Fibroblast of mammary gland (primary cell): ENCODE measurements at places on chromosomes 3 and 15.

- DNase-seq: no peak
Observed at GRCh38 chr3:168093229-168093628, 2.5 kb downstream of the GOLIM4 start.

DNA sequence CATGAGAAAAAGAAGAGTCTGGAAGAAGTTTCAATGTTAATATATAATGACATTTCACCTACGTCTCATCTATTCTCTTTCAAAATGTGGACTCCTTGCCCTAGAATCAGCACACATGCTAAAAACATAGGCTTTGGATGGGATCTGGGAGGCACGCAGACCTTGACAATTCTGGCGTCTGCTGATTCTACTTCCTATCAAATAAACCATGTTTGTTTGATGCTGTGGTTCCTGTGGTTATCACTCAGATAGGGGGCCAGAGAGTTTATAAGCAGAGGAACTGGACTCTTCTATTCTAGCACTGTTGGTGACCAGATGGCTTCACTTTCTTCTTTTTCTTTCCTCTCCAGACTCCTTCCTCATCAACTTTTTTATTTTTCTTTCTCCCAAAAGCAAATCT is 336.8 kb downstream of the DIPK2A start:
- DNase-seq: no peak

- no peak for DNase-seq
Observed at GRCh38 chr15:70029297-70029701, 68.4 kb downstream of the TLE3 start.

GRCh38 chr15:67784856-67785430 is 40.4 kb upstream of the SKOR1 start:
- no peak for DNase-seq

DNA sequence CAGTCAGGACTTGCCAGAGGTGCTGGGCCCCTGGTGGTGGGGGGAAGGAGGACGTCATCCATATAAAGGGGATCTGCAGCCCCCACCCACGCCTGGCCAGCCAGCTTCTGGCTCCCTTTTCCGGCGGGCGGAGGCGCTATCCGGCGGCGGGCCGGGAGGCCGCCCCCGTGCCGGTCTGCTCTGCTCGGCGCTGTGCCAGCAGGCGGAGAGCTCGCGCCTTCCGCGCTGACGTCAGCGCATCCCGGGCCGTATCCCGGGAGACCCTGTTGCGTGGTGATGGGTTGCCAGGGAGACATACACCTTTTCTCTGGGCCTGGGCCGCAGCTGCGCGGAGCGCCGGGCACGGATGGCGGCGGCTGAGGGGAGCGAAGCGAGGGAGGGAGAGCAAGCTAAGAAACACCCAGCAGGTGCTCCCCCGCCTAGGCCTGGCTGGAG is 1.1 kb downstream of the FAM131A start:
- peak; percentile 91 for DNase-seq

DNA sequence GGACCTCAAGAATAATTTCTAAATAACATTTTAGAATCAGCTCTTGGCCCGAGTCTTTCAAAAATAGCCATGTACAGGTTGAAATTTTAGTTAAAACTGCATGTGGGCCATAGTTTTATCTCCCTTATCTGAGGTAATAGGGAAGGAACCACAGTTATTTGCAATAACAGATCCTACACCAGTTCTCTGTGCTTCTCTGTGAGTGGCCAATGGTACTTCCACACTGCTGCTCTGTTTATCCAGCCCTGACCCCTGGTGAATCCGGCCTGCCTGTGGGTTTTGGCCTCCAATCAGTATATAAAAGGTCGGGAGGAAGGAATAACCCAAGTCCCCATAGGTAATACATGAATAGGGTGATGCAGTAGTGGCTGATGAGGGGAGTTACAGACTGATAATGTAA is 48.0 kb upstream of the TNIK start:
- no peak for DNase-seq

- DNase-seq: peak; percentile 56
Observed at GRCh38 chr3:185332026-185332735, 30.8 kb upstream of the MAP3K13 start.

DNA sequence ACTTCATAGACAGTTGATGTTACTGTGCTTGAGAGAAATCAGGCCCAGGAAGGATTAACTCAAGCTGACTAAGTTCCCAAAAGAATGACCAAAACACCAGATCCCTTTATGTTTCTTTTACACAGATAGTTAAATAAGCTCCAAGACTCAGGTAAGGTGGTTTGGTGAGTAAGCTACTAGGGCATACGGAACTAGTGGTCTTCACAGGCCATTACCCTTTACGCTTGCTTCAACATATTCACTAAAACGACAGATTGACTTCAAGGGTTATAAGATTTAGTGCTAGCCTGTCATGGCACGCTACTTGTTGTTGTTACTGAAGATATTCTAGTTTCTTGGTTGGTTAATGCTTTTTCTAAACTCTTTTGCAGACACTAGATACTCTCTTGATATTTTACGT is 369.3 kb downstream of the LPP start:
- DNase-seq: no peak

DNA sequence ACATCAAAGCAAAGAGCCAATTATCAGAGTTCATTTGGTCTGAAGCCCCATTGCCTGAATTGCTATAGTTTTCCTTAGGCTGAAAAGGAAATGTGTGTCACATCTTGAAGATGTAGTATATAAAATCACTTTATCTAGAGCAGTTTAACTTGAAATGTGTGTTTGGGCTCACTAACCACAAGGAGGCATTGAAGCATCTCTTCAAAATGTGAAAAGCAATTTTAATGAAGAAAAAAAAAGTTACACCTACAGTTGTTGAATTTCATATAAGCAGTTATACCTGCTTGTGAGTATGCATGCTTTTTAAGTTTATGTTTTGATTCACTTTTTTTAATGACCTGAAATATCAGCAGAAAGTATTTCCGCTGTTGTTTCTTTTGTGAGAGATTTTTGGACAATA is 129.3 kb downstream of the IQCH start:
- peak; percentile 14 for DNase-seq

GRCh38 chr15:77418966-77419835 is 703 bp downstream of the PEAK1 start:
- DNase-seq: peak; percentile 46

DNA sequence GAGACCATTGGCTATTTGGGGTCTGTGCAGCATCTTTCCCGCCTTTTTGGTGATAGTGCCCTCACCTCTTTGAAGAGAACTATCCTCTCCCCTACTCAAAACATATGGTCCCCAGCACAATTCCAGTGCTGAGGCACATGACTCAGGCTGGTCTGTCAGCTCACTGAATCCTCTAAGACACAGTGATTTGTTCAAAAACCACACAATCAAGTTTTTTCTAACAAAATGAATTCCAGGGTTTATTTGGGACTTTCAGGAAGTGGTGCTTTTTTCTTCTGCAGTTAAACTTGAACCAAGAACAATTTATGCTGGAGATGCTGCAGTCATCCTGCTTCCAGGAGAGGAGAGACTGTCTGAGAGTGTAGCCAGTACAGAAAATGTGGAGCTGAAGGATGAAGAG is 142.5 kb upstream of the LMCD1 start:
- no peak for DNase-seq
